ENCODE measurements at places on chromosomes 3 and 15.
A peak's percentile ranks its signal among the peaks of the same experiment; 100 is the strongest.

DNA sequence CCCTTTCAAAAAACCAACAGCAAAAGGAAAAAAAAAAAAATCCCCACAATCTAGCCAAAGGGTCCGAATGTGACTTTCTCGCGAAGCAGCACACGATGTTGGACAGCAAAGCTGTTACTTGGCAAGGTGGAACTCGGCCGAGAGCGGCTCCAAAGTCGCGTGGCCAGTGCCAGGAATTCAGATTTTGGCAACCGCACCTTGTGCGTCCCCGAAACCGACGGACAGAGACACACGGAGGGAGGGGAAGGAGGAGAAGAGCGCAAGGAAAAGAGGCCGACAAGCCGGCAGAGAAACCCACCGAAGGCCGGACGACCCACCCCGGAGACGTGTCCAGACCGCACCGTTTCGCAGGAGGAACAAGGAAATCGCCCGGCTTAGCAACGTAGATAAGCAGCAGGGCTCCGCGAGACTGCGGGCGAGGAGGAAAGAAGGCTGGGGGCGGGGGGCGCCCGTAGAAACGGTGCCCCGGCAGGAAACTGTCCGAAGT lies 517.3 kb downstream of the MECOM start:
- DNase-seq, result peak; percentile 31

DNA sequence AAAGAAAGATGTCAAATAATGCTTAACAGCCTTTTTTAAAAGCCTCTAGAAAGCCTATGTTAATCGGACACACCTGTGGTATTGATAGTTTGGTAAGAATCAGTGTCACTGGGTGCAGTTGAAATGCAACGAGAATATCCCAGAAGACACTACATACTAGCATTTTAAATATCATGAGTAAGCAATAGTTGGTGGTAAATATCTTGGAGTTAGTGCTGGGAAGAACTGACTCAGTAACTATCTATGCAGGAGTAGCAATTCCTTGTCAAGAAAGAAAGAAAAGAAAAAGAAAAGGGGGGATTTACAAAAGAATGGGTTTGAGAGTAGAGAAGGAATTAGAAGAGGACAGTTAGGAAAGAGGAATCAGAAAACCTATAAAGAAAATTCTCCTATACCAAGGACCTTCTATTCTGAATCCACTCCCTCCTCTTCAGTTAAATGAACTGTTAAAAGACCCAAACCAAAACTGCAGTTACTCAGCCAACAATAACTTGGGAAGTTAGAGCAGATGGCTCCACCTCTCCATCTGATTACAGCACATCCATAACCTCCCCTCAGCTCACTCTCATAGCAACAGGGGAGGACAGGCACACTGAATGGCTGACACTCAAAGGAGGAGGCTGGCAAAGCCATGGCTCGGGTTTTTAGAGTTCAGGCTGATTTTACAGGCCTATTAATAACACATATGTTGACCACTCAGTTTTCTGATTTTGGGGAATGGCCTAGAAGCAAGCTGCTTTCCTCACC lies 207.6 kb upstream of the MDFIC2 start:
- DNase-seq, result no peak

GRCh38 chr3:79162653-79163052 lies 605.1 kb downstream of the ROBO1 start:
- DNase-seq, result no peak

GRCh38 chr3:183279371-183279770 lies 26.3 kb downstream of the B3GNT5 start:
- DNase-seq, result no peak

GRCh38 chr3:8658306-8659212 lies 14.0 kb upstream of the SSUH2 start:
- DNase-seq, result peak; percentile 46

- DNase-seq, result no peak
Observed at GRCh38 chr3:71551311-71551919, 32.1 kb downstream of the FOXP1 start.

DNA sequence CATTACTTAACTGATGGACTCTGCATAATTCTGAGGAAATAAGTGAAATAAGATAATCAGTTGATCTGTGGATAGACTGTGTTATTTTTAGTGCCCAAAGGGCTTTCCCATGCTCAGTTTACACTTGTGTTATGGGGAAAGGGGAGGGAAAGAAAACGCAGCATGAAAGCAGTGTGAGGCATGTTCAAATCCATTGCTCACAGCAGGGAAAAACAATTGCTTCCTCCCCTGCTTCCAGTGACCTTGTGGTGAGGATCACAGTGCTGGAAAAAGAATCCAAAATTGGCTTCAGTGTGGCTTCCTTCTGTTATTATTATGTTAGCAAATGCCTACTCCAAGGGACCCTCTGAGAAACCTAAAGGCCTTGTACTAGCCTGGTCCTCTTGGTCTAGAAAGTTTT lies 285.1 kb upstream of the CDIN1 start:
- no peak for DNase-seq

- DNase-seq, result no peak
Observed at GRCh38 chr3:4351164-4351855, 48.1 kb downstream of the SETMAR start.

DNA sequence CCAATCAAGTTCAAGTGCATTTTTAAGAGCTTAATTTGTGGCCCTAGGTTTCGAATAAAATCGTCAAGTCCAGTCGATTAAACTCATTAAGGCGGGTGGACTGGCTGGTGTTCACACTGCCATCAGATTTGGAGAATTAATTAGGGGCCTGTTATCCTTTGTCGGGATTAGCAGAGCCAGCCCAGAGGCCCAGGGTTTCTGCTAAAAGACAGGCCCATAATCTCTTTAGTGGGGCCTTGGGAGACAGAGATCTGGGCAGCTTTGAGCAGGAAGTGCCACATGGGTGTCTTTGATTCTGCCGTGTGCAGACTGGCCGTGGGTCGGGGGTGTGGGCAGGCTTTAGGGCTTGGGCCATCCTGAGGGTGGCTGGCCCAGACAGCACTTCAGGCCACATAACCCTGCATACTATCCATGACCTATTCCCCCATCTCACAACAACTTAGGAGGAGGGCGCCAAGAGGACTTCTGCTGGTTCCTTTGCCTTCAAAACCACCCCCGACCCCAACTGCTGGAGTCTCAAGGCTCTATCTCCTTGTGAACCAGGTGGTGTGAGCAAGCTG lies 94.7 kb downstream of the PLXNA1 start:
- DNase-seq, result no peak

- no peak for DNase-seq
Observed at GRCh38 chr3:196175722-196176121, 35.5 kb downstream of the ZDHHC19 start.

GRCh38 chr15:83578691-83579090 lies 75.2 kb upstream of the ADAMTSL3 start:
- no peak for DNase-seq
